Sigmoid colon (tissue), 7 donors: ENCODE measurements at places on chromosomes 6 and 20. TPM values are rescaled to one million over a fixed set of nuclear protein-coding genes. Genes with fewer than 3 reads are reported as not detected.

TRIM15 gene
- not detected for total RNA-seq

GRCh38 chr6:108322728-108323127 is 27.9 kb downstream of the AFG1L start:
- no peak for DNase-seq

GRCh38 chr20:4830259-4830658 is 108.5 kb downstream of the PRND start:
- DNase-seq: peak; percentile 27

DNA sequence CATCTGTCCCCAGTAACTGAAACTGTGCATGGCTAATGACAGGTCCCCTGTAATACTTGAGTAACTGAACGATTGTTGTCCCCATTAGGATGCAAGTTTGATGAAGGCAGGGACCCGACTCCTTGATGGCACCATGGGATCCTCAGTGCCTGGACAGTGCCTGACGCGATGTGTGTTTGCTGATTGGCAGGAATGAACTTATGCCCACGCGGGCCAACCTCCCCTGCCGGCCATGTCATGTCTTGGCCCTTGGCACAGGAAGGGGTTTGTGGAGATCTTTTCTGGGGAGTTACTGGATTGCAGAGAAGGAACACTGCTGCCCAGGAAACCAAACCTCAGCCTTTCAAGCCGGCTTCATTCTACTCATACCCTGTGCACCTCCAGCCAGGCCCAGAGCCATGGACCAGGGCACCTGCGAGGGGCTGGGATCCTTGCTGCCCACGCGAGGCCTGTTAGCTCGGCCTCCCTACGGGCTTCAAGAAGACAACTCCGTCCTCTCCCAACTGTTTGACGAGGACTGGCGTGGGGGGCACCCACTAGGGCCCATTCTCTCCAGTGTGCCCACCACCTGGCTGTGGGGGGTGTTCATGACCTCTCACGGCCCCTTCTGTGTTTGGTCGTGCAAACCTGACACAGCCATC is 147.8 kb downstream of the ZMYND8 start:
- DNase-seq: no peak

GRCh38 chr6:47780510-47781356 is 1.1 kb upstream of the OPN5 start:
- DNase-seq: no peak

DNA sequence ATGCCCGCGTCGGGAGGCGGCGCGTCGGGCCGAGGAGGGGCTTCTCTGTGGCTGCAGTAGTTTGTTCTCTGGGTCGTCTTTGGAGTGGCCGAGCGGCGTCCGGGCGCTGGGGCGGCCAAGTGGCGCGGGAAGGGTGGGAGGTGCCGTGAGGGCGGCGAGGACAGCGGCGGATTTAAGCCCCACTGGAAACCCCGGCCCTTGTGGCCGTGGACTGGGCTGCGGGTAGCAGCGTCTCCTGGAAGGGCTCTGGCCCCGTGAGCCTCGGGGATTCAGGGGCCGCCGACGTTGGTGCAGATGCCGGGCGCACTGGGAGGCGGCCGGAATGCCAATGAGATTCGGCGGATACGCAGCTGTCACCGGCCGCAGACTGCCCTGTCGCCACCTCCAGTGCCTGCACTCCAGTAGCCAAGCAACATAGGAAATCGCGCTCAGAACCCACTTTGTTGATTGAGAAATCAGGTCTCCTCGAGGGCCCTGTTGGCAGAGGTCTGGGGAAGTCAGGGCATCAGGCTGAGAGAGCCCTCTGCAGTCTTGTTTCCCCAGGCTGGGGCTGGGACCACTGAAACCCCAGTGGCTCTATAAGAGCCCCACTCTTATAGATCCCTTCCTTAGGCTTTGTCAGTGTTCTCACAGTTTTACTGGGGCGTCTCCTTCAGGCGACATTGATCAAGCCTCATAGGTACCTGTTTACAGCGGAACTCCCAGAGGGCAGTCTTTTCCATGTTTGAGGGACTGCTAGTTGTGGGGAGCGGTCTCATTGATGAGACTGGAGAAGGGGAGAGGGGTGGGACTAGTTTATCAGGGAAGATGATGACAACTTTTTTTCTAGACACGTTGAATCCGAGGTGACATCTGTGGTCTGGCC is 642 bp downstream of the GZF1 start:
- peak; percentile 76 for DNase-seq

GRCh38 chr6:68141190-68141589 is 493.9 kb upstream of the ADGRB3 start:
- DNase-seq: no peak

- no peak for DNase-seq
Measured at GRCh38 chr20:43583982-43584432, 6.7 kb upstream of the IFT52 start.

DNA sequence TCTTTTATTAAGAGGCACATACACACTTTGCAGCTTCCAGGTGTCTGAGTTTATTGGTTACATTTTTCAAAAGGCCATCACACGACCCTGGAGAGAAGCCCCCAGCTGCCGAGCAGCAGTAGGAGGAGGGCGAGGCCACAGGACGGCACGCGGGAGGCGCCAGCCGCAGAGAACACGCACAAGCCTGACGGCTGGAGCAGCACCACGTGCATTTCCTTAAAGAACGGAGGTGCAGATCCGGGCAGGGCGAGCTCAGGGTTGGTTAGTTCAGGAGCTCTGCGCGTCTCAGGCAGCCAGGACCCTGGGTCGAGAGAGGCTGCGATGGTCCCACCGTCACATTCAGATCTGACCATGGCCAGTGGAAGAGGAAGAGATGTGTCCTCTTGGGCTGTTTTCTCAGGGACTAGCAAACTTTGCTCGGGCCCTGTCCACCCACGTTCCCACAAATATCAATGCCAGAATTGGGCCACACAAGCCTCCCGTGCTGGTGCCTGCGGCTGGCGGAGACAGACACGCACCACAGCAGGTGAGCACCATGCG is 121.4 kb upstream of the AFDN start:
- no peak for DNase-seq

NMBR gene
- not detected for total RNA-seq

- no peak for DNase-seq
Measured at GRCh38 chr6:75986935-75987334, 85.5 kb downstream of the IMPG1 start.

- no peak for DNase-seq
Measured at GRCh38 chr6:33851959-33852358, 48.2 kb upstream of the MLN start.

DNA sequence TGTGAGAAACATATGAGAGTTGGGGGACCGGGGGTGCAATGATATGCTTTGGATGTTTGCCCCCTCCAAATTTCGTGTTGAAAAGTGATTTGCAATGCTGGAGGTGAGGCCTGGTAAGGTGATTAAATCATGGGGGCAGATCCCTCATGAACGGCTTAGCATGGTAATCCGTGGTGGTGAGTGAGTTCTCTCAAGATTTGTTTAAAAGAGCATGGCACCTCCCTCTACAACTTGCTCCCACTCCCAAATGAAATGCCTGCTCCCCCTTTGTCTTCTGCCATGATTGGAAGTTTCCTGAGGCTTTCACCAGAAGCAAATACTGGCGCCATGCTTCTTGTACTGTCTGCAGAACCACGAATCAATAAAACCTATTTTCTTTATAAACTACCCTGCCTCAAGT is 2.5 kb downstream of the DEK start:
- no peak for DNase-seq

GRCh38 chr6:81475646-81476045 is 276.8 kb downstream of the TENT5A start:
- DNase-seq: no peak

- no peak for DNase-seq
Measured at GRCh38 chr20:12090920-12091319, 173.2 kb downstream of the BTBD3 start.

GRCh38 chr6:67667637-67668422 is 967.3 kb upstream of the ADGRB3 start:
- no peak for DNase-seq

PCED1A gene
- 23.2 TPM for total RNA-seq

DNA sequence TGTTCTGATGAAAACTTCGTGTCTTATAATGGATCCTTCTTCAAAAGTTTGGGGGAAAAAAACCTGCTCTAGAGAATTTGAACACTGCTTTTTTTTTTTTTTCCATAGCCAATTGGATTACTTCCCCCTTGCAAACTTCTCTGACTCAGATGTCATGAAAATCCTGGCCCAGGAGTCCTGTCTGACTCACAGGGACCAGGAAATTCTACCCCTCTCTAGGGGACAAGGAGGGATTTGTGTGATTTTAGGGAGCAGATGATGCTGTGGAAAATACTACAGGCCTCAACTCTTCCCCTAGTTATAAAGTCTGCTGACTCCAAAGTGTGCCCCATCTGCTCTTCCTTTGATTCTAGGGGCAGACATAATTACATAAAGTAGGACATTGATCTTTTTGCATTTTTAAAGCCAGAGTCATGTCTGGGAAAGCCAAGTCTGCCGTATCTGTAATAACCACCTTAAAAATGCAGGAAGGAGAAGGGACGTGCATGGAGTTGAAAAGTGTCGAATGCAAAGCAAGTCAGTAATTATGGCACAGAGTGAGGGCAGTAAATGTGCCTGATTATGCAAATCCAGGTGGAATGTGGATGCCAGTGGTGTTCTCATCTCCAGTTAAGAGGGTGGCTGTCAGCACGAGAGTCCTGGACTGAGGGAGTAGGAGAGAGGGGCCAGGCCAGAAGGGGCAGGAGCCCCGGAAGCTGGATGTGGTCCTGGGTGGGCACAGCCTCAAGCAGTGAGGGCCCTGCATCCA is 144.3 kb upstream of the SULF2 start:
- no peak for DNase-seq

RIPOR3 gene
- 28.0 TPM for total RNA-seq

- DNase-seq: no peak
Measured at GRCh38 chr6:74369556-74369993, 673.6 kb downstream of the CD109 start.

DNA sequence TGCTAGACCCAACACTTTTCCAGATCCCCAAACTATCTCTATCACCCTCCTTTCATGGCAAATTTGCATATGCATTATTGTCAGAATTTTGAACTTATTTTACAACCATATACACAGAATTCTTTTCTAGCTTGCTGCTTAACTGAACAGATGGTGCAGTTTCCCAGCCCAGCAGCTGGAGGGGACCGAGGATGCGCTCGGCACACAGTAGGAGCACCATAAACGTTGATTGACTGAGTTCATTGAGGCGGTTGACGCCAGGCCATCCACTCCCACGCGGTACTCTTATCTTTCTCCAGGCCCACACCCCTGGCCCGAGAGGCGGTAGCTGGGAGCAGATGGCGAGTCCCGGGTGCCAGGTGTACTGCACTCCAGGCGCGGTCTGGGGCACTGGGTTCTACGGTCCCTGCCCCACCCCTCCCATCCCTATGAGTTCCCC is 6.8 kb upstream of the SOX4 start:
- no peak for DNase-seq

DNA sequence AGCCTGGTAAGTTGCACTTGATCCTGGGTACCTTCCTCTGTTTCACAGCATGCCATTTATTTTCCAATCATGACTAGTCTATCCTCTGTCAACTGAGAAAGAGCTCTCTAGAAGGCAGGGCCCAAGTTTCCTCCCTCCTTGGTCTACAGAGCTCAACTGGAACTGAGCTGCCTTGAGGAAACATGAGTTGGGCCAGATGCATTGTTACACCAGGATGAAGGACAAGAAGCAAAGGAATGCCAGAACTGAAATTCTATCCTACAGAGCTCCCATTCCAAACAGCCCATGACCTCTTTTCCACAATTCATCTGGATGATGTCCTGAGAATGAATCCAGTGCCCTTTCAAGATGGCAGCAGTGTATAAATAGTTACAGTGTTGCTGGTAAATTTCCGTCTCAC is 66.7 kb upstream of the E2F3 start:
- no peak for DNase-seq

GRCh38 chr6:5550631-5551030 is 289.3 kb downstream of the FARS2 start:
- DNase-seq: no peak

- no peak for DNase-seq
Measured at GRCh38 chr20:37081717-37082289, 14.0 kb downstream of the RBL1 start.

SULF2 gene
- 14.6 TPM for total RNA-seq

GRCh38 chr6:3361312-3362037 is 95.4 kb downstream of the SLC22A23 start:
- no peak for DNase-seq

- DNase-seq: no peak
Measured at GRCh38 chr6:143271024-143271423, 179.5 kb downstream of the ADAT2 start.

DNA sequence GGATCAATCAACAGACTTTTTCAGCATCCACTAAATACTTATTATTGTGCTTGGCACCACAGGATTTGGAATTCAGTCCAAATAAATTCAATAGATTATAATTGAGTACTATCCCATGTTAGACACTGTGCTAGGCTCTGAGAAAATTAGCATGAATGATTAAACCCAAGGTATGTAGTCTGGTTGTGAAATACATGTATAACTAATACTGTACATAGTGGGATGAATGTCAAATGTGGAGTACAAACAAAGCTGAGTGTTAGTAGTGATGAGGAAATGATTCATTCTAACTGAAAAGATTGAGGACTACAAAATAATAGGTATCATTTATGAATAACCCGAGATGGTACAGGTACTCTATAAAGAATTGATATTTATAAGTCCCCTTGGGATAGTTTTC is 111.9 kb upstream of the FLRT3 start:
- DNase-seq: no peak

DNA sequence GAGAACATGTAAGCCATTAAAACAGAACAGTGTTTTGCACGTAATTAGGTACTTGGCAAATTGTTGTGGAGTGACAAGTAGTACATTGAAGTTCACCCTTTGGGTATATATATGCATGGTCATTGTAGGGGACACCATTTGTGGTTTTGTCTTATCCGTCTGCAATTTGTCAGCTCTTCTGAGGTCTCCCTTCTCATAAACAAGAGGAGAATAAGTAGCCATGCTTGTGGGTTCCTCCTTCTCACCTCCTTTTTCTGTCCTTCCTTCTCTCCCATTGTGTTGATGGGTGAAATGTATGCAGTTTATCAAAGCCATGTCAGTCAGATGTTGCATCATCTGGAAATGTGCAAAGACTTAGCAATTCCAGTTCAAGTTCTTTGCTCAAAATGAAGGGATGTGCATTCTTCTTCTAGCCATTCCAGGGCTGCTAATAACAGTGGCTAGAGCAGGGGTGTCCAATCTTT is 70.9 kb downstream of the QKI start:
- no peak for DNase-seq

- DNase-seq: no peak
Measured at GRCh38 chr6:110731196-110731595, 84.1 kb downstream of the CDK19 start.

RGS17 gene
- 0.71 TPM for total RNA-seq

- DNase-seq: no peak
Measured at GRCh38 chr6:122033564-122034181, 365.8 kb upstream of the HSF2 start.

DNA sequence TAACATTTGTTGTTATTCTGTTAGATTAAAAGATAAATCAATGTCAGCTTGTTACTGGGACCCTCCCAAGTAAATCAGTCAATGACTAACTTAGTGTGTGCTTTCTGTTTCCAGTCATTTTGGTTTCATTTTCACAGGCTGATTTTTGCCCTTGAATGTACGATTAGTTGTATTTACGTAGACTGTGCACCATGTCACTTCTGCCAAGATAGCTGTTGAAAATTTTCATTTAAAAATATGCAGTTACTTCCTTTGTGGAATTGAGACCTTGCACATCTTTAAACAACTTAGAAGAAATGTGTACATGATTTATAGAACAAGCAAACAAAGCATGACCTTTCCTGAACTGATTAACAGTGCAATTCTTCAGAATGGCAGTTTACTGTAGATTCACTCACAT is 944.8 kb upstream of the CITED2 start:
- DNase-seq: no peak

- no peak for DNase-seq
Measured at GRCh38 chr6:90446164-90446563, 140.7 kb downstream of the MAP3K7 start.
